PC-3 (cell line): ENCODE measurements at places on chromosomes 2 and 18. TPM values are rescaled to one million over a fixed set of nuclear protein-coding genes. Genes with fewer than 3 reads are reported as not detected.

DNA sequence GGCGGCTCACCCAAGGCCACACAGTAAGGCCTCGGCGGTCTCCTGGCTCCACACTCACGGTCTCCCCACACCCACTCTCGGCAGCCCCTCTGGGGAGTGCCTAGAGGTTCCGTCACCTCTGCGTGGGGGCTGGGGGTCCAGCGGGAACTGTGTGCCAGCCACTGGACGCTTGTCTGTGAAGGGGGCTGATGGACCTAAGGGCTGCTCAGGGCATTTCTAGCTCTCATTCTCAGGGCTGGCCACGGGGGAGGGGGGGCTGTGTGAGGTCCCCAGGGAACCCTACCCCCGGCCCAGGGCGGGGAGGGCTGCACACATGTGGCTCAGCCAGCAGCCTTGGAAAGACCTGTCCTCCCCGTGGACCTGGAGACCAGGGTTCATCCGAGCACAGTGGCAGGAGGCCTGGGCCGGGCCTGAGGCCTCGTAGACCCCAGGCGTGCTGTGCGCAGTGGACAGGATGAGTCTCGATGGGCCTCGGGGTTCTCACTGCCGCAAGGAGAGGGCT, 27.1 kb upstream of the ODC1 start:
- DNase-seq, result no peak
- no peaks in the 10 kb centered on the region for H3K4me1 ChIP-seq
- no peak overlapping the region for H3K4me3 ChIP-seq
- H3K27ac ChIP-seq, result no peak overlapping the region

- peaks cover 2% of the 10 kb centered on the region; the same call in 1 of the 2 replicates for H3K27me3 ChIP-seq
- H3K36me3 ChIP-seq, result no peaks in the 10 kb centered on the region
- H3K27ac ChIP-seq, result no peak overlapping the region
- no peak overlapping the region for H3K4me3 ChIP-seq
Observed at GRCh38 chr2:121095257-121096080, 189.5 kb downstream of the TFCP2L1 start.

DNA sequence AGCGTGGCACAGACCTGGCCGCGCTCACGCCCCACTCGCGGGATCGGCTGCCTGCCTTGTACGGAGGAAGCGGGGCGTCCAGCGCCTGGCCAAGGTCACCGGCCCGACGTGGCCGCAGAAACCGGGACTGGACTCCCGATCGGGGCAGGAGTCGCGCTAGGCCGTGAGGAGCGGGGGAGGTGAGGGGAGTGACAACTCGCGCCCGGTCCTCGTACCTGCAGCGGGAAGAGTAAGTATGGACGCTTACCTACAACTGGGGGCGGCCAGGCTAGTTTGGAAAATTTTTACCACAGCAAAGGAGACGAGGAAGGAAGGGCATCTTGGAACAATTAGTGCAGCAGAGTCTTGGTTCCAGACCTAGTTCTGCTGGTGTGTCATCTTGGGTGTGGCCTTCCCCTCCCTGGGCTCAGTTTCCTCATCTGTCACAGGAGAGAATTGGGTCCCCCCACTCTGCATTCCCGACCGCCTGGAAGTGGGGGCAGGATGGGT, 693 bp downstream of the UBE2F start:
- peak; percentile 11 for DNase-seq
- H3K36me3 ChIP-seq, result peaks cover 10% of the 10 kb centered on the region; the same call in 1 of the 2 replicates
- peaks cover 40% of the 10 kb centered on the region for H3K4me1 ChIP-seq
- no peak overlapping the region for H3K27ac ChIP-seq
- no peaks in the 10 kb centered on the region for H3K27me3 ChIP-seq

GRCh38 chr2:116874021-116874420, 940.5 kb upstream of the DDX18 start:
- no peaks in the 10 kb centered on the region for H3K4me1 ChIP-seq
- H3K27me3 ChIP-seq, result peaks cover 6% of the 10 kb centered on the region
- no peaks in the 10 kb centered on the region for H3K36me3 ChIP-seq
- no peak overlapping the region for H3K27ac ChIP-seq
- H3K4me3 ChIP-seq, result no peak overlapping the region
- DNase-seq, result no peak

GRCh38 chr18:40841467-40841866, 1113.6 kb upstream of the PIK3C3 start:
- no peaks in the 10 kb centered on the region for H3K4me1 ChIP-seq
- no peak overlapping the region for H3K4me3 ChIP-seq
- no peaks in the 10 kb centered on the region for H3K27me3 ChIP-seq
- peak; percentile 45 for DNase-seq
- H3K36me3 ChIP-seq, result no peaks in the 10 kb centered on the region

DNA sequence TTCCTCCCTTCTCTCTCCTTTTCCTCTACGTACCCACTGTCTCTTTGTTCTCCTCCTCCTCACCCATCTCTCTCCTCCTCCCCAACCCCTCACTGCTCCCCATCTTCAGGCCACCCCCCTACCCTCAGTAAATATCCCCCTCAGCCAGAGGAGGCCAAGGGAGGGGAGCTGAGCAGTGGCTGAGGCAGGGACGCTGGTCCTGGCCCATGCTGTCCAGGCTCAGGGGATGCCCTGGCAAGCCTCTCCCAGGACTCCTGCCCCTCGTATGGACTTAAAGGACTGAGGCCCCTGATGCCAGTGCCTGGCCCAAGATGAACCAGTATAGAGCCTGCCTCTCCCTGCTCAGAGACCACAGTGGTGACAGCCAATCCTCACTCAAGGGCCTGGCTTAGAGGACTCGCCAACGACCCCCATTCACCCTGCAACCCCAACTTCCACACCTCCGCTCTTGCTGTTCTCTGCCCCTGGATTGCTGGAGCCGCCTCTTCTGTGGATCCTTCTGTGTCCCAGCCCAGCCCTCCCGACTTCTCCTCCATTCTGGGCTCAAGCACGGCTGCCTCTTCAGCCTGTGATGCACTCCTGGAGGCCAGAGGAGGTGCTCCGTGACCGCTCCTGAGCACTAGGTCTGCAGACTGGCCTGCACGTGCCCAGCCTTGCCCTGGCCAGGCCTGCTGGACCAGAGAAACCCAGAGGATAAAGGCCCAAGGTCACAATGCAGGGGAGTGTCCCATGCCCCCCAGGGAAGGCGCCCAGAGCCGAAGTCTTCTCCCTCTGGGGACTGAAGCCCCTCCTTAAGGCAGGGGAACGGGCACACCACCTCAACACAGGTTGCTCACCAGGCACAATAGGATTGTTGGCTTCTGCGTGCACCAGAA, 9.5 kb upstream of the DUSP2 start:
- H3K36me3 ChIP-seq, result no peaks in the 10 kb centered on the region
- no peak overlapping the region for H3K4me3 ChIP-seq
- DNase-seq, result no peak
- no peaks in the 10 kb centered on the region for H3K4me1 ChIP-seq

Gene ASB1
- total RNA-seq, result 28.9 and 60.0 TPM in 2 replicates

Gene DNAH7
- total RNA-seq, result 1.9 and 3.1 TPM in 2 replicates

Gene UGT1A8
- total RNA-seq, result 0.46 TPM in 1 of 2 replicates, not detected in the other

Gene KLHL41
- total RNA-seq, result 0.07 and 0.12 TPM in 2 replicates
